ENCODE measurements at places on chromosomes 6 and 20.

GRCh38 chr6:12010635-12011275 lies 1.4 kb upstream of the HIVEP1 start:
- DNase-seq, result no peak

DNA sequence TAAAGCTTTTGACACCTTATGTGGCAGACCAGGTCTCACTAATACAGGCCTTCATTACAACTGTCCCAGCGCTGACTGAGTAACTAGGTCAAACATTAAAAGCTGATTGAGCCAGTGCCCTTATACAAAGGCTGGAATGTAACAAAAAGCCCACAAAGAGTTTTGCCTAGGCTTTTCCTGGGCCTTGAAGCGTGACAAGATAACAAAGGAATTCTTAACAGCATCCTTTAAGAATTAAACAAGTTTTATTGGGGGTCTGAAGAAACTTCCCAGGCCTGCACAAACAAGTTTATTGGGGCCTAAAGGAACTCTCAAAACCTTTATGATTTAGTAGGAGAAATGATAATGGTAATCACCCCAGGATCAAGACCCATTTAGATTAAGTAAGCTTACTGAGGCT lies 267.6 kb upstream of the FAM83B start:
- DNase-seq, result peak; percentile 21

GRCh38 chr6:18481870-18482269 lies 94.7 kb downstream of the RNF144B start:
- no peak for DNase-seq

DNA sequence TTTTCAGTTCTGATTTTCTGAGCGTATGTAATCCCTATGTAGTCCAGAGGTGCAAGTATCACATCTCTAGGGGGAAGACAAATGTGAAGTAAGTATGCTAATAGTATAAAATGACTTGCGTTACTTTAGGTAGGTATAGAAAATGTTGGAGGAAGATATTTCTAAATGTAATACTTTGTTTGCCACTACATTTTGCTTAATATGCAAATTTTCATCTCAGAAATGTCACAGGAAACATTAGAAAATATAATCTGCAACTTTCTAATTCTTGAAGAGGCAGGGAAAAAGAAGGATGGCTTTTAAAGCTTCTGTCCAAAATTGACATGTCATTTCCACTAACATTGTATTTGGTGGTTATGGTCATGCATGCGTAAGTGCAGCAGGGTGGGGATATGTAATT lies 85.6 kb downstream of the CD2AP start:
- no peak for DNase-seq

GRCh38 chr20:8208226-8208625 lies 76.2 kb downstream of the PLCB1 start:
- no peak for DNase-seq

Measured in adipocyte (in vitro differentiated cells).